ENCODE measurements at places on chromosomes 5 and 9.

DNA sequence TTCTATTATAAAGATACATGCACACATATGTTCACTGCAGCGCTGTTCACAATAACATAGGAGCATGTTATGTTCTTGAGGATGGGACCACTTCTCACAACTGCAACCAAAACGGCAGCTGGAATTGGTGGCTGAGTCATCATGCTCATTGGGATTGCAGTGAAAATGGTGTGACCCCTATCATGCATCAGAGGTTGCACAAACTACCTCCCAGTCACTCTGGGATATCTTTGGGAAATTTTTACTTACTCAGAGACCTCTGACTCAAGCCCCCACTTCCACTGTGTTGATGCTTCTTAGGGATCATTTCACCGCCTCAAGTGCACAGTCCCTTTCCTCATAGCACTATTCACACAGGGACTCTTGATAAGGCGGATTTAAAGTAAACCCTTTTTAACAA is 474.1 kb downstream of the BNC2 start:
- no peak for DNase-seq

DNA sequence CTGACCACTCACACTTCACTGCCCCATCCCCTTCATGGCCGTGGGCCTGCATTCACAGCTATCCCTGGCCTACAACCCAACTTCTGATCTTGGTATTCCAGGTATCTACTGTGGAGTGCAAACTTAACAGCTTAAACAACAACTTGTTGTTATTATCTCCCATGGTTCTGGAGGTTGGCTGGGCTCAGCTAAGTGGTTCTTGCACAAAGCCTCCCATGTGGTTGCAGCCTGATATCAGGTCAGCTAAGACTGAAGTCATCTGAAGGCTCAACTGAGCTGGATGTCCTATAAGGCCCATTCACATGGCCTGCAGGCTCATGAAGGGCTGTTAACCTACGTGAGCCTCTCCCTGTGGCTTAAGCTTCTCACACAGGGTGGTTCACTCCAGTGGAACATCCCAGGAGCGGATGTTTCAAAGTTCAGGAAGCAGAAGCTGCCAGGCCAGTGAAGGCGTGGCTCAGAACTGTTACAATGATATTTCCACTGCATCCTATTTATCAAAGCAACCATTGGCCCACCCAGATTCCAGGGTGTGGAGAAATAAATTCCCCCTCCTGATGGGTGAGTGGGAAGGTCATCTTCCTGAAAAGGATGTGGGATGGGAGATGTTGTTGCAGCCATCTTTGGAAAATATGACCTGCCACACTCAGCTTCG is 30.0 kb upstream of the TRIO start:
- DNase-seq: no peak

GRCh38 chr5:159555084-159555483 is 224.8 kb upstream of the IL12B start:
- DNase-seq: no peak

DNA sequence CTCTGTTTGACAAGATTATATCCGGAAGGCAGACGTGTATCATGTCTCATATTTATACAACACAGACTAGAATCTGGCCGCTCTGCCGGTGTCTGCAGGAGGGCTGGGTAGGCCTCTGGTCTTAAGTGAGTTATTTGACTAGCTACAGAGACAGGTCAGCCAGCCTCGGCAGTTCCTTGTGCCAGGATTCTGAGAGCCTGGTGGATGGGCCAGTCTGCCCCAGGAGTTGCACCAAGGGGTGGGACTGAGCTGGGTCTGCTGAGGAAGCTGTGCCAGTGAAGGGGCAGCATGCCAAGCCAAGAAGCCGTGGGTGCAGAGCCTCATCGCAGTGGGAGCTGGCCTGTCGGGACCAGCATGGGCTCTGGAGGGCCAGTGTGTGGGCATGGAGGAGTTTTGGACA is 7.1 kb downstream of the SNX18 start:
- no peak for DNase-seq

- DNase-seq: no peak
These were observed 244.4 kb downstream of the MAST4 start for GRCh38 chr5:66840511-66841013.

GRCh38 chr5:10674096-10674495 is 86.9 kb downstream of the DAP start:
- no peak for DNase-seq

GRCh38 chr5:58188262-58188651 is 271.6 kb downstream of the PLK2 start:
- no peak for DNase-seq

DNA sequence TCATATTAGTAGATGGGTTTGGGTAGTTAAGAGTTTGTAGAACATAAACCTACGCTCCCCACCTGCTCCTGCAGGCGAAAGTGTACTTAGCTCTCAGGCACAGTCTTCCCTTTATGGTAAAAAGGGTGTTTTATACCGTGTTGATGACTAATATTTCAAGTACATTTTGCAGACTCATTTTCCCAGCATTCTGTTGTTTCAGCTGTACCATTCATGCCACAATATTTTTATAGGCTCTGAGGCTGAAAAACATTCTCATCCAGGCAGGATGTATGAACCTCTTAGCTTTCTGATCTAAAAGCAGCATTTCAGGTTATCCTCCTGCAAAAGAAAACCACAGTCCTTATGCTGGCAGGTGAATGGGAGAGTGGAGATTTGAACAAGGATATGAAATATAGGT is 231.4 kb downstream of the NR2F1-AS1 start:
- no peak for DNase-seq

- DNase-seq: no peak
These were observed 579 bp upstream of the ASTN2 start for GRCh38 chr9:117415358-117415914.

GRCh38 chr5:150496098-150496497 is 11.8 kb upstream of the NDST1 start:
- DNase-seq: no peak

DNA sequence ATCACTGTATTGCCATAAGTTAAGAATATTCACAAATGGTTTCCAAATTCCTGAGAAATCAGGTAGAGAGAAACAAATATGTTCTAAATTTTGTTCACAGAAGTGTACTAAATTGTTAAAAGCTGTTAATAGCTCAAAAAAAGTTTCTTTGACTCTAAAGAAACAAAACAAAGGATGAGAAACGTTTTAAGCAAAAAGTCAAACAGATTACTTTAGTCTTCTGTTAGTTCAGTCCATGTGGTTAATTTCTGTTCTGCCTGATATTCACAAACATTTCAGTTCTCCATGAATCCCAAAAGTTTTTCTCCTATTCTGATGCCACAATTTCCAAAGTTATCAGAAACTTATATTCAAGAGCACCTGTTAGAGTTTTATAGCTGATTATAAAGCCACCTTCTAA is 7.7 kb upstream of the FANCC start:
- DNase-seq: no peak

GRCh38 chr9:126852086-126852688 is 8.3 kb upstream of the ZBTB34 start:
- no peak for DNase-seq

DNA sequence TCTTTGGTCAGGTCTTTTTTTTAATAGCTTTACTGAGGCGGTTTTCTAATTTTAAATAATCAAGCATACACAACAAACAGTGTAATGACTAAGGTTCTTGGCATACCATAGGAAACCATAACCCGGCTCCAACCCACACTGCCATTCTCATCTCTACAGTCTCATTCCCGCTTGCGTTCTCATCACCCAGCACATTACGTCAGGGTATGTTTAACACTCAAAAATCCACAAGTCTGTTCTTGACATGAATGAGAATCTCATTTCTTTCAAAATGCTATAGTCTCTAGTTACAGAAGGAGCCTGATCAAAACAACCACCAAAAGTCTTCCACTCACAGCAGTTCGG is 505 bp downstream of the C5orf34 start:
- no peak for DNase-seq

DNA sequence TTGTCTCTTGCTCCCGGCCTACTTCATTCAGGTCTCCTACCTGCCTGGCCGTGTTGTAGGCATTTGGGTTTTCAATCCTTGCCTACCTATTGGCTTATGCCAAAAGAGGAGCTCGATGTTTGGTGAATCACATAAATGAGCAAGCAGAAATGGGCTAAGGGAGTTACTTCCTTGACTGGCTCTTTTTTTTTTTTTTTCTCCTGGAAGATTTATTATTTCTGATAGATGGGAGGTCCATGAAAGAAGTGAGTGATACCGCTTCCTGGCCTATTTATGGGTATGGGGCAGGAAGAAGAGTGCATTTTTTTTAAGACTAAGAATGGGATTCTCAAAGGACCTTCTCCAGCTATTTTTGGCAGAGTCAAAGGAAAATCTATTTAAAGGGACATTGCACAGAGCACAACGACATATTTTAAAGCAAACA is 294.1 kb downstream of the ARHGAP26 start:
- no peak for DNase-seq

- no peak for DNase-seq
These were observed 21.1 kb downstream of the CARTPT start for GRCh38 chr5:71740015-71740753.

- DNase-seq: no peak
These were observed 10.6 kb upstream of the CSNK1A1 start for GRCh38 chr5:149561848-149562247.

DNA sequence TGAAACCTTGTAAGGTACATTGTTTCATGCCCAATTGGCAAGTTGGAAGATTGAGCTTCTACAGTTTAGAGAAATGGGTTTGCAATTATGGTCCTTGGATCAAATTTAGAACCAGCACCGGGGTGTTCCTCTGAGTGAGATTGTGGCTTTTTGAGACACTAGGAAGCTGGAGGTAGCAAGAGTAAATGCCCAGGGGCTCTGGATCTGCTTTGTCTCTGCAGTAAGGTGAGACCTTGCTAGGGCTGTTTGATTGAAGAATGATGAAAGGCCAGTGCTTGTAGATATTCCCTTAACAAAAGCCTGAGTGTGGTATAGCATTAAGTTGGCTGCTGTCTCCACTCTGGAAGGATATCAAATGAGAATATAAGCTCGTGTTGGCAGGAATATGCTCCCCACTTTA is 36.0 kb downstream of the WWC1 start:
- DNase-seq: no peak

- no peak for DNase-seq
These were observed 42.7 kb downstream of the NDUFS4 start for GRCh38 chr5:53603009-53603687.

- DNase-seq: no peak
These were observed 54.6 kb downstream of the SUSD1 start for GRCh38 chr9:112120439-112120925.

DNA sequence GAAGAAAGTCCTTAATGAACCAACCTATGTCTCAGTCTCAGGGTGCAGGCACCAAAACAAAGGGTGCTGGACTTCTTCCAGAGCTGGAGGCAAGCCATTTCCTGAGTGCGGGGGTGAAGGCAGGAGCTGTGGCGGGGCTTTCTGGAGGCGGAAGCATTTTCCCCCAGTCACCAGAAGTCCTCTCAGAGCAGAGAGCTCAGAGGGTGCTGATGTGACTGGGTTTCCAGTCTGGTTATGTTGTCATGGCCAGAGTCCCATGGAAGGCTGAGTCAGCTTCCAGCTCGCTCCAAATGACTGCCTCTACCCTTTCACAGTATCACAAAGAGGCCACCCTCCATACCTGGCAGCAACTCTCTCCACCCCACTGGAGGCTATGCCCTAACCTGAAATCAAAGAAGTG is 86.0 kb downstream of the TRPC7 start:
- DNase-seq: no peak

DNA sequence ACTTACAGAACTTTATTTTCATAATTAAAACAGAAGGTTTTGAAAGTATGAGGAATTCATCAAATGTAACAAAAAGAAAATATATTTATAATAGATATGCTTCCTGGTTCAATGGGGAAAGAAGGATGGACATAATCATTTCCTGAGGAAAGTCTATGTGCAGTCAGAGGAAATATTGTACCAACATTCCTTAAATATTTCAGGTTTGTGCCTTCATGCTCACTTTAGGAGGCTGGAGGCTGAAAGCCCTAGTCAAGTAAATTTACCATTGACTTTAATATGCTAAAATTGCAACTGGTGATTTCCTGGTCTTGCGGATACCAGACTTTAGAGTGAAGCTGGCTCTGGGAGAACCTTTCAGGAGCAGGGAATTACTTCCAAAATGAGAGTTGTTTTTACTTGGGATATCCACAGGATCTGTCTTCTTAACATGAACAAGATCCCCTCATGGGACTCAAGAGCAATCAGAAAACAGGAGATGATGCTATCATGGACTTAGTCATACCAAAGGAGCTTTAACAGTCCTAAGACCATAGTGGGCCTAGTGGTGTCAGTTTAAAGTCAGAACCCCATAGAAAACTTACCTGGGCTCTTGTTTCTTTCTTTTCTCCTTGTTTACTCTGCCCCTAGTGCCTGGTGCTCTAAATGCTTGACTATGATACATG is 762.8 kb upstream of the GRAMD2B start:
- no peak for DNase-seq

GRCh38 chr5:73157414-73158303 is 15.3 kb upstream of the TMEM174 start:
- no peak for DNase-seq

- DNase-seq: no peak
These were observed 217.0 kb downstream of the AP3B1 start for GRCh38 chr5:78077369-78078068.

DNA sequence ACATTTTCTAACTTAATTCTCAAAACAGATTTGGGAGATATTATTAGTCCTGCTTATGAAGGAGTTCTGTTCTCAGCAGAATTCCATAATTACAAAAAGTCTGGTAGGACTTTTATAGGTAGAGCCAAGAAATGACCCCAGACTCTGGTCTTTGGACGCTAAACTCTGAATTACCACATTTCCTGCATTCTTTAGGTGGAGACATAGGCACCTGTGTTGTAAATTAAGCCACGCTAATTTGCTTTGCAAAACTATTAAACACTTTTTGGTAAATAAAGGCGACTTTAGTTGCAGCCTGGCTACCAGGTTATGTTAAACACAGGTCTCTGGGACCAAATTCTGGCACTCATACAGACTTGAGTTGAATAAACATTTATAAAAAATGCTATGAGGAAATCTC is 77.7 kb downstream of the C9orf152 start:
- DNase-seq: no peak

DNA sequence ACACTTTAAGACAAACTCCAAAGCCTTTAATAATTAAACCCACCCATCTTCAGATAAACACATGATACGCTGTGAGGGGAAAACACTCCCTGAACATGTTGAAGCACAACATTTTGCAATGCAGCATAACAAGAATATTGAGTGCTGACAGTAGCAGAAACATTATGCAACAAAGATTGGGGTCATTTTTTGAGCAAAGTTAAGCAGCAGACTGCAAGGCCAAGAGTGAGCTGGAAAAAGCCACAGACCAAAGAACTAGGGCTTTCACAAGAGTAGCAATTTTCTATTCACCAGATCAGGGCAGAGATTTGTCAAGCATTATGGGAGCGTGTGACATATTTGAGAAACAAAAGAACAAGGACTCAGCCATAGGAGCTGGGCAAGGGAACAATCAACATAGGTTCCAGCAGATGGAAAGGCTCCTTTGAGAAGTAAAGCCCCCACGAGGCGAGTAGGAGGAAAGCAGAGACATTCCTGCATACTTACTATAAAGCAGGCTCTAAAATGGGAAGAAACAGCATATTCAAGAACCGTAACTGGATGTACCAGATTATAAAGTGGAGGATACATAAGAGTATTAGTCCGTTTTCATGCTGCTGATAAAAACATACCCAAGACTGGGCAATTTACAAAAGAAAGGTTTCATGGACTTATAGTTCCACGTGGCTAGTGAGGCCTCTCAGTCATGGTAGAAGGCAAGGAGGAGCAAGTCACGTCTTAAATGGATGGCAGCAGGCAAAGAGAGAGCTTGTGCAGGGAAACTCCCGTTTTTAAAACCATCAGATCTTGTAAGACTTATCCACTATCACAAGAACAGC is 4.8 kb upstream of the TTC23L start:
- no peak for DNase-seq

GRCh38 chr5:66863243-66864170 is 267.3 kb downstream of the MAST4 start:
- no peak for DNase-seq

GRCh38 chr5:39376293-39376714 is 12.0 kb upstream of the C9 start:
- DNase-seq: peak; percentile 56

Data from CD4-positive, alpha-beta T cell treated with Interleukin-12 subunit alpha and Interleukin-12 subunit beta, for 1 hour (primary cell).